ENCODE measurements at places on chromosomes 1 and 21.

- DNase-seq, result no peak
These were observed 146.6 kb upstream of the ADGRL2 start for GRCh38 chr1:81654147-81654546.

GRCh38 chr21:36966821-36967768, 626 bp upstream of the HLCS start:
- DNase-seq, result no peak

DNA sequence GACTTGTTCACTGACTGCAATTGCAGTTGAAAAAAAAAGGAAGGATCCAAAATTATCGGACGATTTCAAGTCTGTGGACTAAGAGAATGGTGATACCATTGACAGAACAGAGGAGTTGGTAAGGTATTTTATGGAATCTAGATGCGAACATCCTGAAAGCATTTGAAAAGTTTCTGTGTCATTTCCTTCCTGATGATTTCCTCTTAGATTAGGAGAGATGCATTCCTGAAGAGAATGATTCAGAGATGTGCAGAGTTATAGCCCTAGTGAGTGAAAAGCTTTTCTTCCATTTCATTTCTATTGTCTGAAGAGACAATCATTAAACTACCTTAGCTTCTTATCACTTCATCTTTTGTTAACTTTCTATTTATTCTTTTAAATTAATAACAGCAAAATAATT, 200.0 kb downstream of the KCNK2 start:
- no peak for DNase-seq

DNA sequence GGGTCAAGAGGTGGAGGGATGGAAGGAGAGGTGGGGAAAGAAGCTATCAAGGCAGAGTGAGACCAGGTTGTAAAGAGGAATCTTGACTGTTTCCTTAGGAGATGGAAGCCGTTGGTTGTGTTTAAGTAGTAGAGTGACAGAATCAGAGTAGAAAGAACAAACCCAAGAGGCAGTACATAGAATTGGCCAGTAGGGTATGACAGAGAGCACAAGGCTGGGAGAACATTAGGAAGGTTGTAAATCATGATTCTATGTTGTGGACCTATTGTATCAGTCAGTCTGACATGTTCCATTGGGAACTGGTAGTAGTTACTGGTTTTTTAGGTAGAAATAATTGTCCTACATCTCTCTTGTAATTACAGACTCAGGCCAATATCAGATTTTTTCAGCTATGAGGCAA, 486.9 kb upstream of the USP24 start:
- no peak for DNase-seq

DNA sequence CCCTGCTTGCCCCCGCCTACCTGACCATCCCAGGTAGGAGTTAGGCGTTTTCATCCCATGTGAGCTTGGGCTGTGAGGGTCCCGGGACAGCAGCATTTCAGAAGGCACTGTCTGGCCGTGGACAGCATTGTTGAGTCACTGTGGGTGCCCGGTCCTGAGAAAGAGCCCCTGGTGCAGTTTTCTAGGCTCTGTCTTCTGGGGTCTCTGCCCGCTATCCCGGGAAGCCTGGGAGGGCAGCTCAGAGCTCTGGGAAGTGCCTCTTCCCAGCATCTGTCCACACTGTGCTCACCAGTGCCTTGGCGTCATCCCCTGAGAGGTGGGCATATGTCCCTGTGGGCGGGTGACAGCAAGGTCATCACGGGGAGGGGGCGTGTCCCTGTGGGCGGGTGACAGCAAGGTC, 11.4 kb upstream of the ZNF669 start:
- no peak for DNase-seq

DNA sequence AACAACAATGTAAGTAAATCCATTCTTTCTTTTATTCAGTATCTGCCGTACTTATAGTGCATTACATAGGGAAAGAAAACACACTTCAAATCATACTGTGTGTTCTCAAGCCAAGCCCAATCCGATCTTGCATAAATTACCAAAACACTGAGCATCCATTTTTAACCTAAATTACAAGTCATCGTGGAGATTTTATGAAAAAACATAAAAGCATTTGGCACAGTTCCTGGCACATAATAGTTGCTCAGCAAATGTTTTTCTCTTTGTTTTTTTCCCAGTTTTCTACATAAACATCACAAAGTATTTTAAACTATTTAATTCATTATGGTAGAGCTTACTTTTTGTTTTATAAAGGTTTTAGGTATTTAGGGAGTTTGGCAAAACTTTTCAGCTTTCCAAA, 48.1 kb upstream of the LRRC8C start:
- no peak for DNase-seq

DNA sequence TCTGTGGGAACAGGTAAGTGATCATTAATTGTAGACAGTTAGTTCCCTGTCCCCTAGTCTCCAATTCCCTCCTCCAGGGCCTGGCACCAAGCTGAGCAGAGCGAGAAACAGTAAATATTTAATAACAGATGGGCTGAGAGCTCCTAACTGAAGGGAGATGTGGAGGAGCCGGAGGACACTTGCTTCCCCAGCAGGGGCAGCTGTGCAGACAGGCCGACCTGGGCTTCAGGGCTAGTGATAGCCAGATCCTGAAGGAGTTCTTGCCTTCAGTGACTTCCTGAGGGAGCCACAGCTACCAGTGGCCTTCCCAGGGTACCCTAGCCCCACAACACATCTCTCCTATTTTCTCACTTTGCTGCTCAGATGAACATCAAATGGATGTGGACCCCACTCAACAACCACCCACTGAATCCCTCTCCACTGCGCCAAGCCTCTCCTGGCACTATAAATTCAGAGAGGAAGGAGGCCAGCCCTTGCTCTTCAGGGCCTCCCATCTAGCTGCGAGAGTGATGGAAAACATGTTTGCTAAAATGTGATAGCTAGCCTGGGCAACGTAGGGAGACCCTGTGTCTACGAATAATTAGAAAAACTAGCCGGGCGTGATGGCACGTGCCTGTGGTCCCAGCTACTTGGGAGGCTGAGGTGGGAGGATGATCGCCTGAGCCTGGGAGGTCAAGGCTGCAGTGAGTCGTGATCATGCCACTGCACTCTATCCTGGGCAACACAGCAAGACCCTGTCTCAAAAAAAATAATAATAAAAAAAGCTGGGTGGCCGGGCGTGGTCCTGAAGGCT, 26.9 kb upstream of the SYNC start:
- no peak for DNase-seq

- DNase-seq, result no peak
These were observed 361.1 kb upstream of the TMPRSS15 start for GRCh38 chr21:18764720-18765119.

- no peak for DNase-seq
These were observed 1.2 kb downstream of the ATP1B1 start for GRCh38 chr1:169107603-169108208.

- no peak for DNase-seq
These were observed 36.9 kb downstream of the NSL1 start for GRCh38 chr1:212754680-212755079.

DNA sequence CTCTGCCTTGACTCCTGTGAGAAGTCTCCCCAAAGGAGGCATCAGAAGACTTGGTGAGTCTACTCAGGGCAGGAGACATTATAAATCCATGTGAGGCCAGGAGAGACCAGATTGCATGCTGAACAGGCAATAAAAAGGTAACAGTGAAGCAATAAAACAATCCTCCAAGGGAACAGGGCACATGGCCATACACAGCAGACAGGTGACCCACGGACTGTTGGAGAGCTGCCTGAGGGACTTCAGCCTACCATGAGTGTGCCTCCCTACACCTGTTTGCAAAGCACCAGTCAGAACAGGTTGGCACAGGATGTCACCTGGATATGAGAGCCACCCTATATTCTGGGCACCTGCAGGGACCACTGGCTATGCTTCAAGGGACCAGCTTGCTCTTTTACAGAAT, 67.6 kb downstream of the MAB21L3 start:
- DNase-seq, result peak; percentile 87

- no peak for DNase-seq
These were observed 71.9 kb downstream of the LHX9 start for GRCh38 chr1:197989058-197989457.

GRCh38 chr1:36740446-36740845, 257.7 kb upstream of the CSF3R start:
- DNase-seq, result no peak

- peak; percentile 41 for DNase-seq
These were observed 637.3 kb downstream of the MATN1 start for GRCh38 chr1:30085811-30086770.

GRCh38 chr1:245448975-245449431, 294.2 kb downstream of the KIF26B start:
- DNase-seq, result no peak

- no peak for DNase-seq
These were observed 176.8 kb upstream of the USP25 start for GRCh38 chr21:15552914-15553494.

GRCh38 chr1:170661646-170662411, 2.1 kb upstream of the PRRX1 start:
- DNase-seq, result no peak

GRCh38 chr1:75373542-75374159, 237.3 kb downstream of the SLC44A5 start:
- DNase-seq, result no peak

DNA sequence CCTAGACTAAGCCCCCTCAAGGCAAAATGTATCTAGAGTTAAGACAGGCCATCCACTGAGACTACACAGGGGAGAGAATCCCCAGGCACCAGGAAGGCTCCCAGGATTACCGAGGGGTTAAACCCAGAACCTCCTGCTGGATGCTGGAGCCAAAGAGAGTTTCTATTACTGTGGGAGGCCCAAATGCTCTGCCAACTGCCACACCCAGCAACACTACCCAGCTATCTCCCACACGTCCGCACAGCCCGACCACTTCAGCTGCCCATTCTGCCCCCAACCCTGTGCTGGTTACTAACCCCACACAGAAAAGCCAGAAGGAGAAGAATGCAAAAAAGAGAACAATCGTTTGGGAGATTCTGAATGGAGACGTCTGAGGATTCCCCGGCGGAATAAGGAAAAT, 63.6 kb downstream of the CD46 start:
- no peak for DNase-seq

- DNase-seq, result peak; percentile 81
These were observed 492 bp upstream of the PGM1 start for GRCh38 chr1:63592536-63593302.

GRCh38 chr1:25023826-25024225, 93.8 kb upstream of the RUNX3 start:
- no peak for DNase-seq

DNA sequence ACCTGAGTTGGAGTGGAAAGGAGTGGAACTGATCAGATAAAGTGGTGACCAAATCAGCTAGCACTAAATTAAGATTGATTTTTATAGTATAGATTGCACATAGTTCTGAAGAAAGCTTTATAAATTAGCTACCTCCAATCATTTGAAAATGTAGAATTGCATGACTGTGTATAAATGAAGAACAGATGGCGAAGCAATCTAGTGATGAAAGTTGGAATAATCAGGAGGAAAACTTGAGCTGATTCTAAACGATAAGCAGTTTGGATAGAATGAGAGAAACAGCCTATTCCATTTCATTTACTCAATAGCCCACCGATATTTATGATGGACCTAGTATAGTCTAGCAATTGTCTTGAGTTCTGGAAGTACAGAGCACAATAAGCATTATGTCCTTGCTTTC, 661.5 kb downstream of the PLA2G4A start:
- DNase-seq, result no peak

DNA sequence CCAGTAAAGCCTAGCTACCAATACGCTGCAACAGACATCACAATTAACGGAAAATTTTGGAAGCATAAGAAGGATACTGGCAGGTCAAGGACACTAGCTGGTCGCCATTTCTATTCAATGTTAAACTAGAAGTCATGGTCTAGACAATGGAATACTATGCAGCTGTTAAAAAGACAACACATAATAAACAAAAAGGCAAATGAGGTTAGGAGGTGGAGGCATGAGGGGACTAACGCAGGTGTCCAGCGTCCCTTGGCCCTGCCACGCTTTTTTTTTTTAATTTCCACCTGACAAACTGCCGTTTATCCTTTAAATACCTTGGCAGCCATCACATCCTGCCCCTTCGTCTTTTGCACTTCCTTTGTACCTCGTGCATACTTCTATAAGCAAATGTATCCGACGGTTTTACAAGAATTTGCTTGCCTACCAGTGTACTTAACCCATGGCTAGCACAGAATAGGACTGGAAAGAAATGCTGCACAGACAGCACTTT, 698 bp upstream of the SLC22A15 start:
- DNase-seq, result no peak

DNA sequence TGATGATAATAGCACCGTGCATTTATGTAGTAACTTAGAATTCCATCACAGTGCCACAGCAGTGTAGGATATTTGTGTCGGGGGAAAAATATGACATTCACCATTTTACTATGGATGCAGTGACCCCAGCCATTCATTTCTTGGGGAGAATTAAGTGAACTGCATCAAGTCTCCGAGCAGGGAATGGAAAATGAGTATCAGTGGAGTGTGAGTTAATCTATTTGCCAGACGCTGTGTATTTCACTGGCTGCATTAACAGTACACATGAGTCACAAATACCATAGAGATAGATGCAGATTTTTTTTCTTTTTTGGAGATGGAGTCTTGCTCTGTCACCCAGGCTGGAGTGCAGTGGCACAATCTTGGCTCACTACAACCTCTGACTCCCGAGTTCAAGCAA, 33.8 kb upstream of the SLC45A1 start:
- no peak for DNase-seq

- peak; percentile 68 for DNase-seq
These were observed 9.8 kb downstream of the THAP3 start for GRCh38 chr1:6634371-6635052.

- no peak for DNase-seq
These were observed 21.8 kb downstream of the CAPN9 start for GRCh38 chr1:230768903-230769570.

GRCh38 chr1:101050869-101051268, 25.3 kb upstream of the DPH5 start:
- no peak for DNase-seq

All from transverse colon (tissue), 4 donors.